Activated CD8-positive, alpha-beta memory T cell treated with anti-CD3 and anti-CD28 coated beads for 48 hours (primary cell): ENCODE measurements at places on chromosomes 7 and 10.

DNA sequence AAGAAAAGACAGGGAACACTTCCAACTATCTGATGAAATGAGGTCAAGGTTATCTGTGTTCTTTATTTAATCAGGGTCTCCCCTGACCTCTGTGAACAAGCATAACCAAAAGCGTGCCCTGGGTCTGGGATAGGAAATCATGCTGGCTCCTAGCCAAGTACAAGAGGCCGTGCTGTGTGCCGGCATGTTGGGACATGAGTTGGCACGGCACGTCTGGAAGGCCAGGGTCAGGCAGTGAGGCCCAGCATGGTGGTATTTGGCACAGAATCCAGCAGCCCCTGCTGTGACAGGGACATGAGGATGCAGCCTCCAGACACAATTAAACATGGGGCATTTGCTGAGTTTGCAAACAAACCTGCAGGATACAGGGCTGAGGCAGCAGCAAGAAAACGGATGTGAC lies 320.4 kb downstream of the PLXNA4 start:
- DNase-seq: no peak

DNA sequence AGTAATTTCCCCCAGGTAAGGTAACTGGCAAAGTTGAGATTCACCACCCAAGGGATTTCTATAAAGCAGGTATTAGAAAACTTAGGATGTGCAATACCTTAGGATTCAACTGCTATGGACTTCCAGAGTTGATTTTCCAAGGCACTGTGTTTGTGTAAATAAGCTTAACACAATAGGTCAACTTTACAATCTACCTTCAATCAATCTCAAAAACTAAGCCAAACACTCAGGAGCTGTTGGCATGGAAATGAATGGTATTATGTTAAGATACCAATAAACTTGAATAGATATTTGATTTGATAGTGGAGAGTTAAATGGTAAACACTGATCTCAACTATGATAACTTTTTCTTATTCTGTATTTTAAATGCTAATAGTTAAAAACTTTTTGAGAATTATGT lies 762 bp upstream of the SEMA3E start:
- DNase-seq: no peak

- DNase-seq: no peak
These were observed 93.0 kb upstream of the TMEM72 start for GRCh38 chr10:44818041-44818649.

DNA sequence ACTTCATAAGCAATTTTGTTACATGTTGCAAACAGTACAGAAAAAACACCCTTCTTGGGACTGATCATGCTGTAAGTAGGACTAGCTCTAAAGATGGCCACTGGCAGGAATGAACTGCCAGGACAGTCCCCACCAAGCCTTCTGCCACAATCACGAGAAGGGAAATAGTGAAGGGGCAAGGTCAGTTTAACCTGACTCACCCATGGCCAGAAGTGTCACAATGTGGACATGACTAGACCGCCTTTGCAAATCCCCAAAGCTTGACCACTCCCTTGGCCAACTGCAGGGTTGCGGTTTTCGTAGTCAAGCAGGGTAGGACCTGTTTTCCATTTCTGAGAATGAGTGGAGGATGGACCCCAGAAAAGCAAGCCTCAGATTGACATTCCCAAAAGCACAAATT lies 19.4 kb upstream of the FRAT2 start:
- DNase-seq: no peak

DNA sequence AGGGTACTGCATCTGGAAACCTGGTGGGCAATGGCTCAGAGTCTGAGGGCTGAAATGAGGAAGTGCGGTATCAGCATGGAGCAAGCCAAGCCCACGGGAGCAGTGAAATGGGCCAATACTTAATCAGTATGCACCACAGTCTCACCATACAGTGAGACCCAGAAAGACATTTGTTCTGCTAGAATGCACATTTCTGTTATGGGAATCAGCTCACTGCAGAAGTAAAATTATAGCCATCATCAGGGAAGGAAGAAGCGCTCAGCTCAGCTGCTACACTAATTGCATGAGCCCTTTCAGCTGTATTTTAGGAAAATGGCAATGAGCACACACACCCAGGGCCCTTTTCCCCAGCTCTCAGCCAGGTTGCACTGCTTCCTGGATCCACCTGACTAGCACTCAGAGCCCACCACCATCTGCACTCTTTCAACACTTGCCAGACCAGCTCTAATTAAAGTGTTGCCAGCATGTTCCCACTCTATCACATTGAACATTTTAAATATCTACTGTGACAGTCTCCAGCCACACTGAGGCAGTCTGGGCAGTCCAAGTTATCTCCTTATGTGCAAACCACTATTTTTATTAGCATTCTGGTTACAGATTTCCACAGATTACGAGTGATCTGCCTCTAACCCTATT lies 44.2 kb upstream of the PIK3AP1 start:
- no peak for DNase-seq

DNA sequence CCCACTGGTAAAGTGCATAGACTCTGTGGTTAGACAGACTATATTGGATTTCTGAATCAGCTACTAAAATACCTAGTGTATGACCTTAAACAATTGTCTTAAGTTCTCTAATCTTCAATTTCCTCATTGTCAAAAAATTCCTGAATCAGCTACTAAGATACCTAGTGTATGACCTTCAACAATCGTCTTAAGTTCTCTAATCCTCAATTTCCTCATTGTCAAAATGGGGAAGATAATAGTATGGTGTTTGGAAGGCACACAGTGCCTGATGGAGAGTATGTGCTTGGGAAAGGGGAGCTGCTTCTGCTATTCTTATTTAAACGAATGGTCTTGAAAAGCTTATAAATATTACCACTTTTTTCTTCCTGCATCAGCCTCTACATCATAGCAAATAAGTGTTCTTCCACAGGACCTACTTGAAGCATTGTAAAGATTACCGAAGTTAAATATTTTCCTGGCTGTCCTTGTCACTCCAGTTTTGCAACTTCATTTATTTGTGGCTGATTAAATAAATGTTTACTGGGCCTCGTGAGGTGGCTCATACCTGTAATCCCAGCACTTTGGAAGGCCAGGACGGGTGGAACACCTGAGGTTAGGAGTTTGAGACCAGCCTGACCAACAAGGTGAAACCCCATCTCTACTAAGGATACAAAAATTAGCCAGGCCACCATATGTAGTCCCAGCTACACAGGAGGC lies 64.4 kb upstream of the ITGA8 start:
- DNase-seq: no peak

DNA sequence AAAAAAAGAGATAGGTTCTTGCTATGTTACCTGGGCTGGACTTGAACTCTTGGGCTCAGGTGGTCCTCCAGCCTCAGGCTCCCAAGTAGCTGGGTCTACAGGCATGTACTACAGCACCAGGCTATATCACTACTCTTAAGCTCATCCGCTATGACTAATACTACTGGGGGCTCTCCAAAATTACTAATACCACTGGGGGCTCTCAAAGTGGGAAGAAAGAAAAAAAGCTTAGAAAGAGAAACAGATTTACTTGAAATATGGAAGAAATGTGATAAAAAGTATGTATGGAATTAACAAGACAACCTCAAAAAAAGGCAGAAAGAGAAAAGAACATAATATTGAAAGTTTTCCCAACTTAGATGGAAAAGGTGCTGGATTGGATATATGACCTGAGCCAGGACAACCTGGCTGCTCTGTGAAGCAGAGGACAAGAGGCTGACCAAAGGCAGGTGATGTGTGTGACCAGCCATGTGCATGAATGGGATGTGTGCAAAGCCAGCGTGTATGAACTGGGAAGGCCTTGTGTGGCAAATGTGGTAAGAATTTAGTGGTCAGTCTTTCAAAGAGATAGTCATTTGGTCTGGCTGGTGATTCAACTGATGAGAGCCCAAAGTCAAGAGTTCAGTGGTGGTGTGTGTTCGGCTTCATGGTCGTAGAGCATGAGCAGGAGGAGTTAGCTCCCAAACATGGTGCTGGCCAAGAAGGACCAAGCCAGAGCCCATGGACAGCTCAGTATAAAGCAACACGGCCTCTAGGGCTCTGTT lies 232.4 kb upstream of the KLF14 start:
- no peak for DNase-seq

GRCh38 chr7:154910125-154910524 lies 92.8 kb downstream of the PAXIP1 start:
- DNase-seq: no peak

DNA sequence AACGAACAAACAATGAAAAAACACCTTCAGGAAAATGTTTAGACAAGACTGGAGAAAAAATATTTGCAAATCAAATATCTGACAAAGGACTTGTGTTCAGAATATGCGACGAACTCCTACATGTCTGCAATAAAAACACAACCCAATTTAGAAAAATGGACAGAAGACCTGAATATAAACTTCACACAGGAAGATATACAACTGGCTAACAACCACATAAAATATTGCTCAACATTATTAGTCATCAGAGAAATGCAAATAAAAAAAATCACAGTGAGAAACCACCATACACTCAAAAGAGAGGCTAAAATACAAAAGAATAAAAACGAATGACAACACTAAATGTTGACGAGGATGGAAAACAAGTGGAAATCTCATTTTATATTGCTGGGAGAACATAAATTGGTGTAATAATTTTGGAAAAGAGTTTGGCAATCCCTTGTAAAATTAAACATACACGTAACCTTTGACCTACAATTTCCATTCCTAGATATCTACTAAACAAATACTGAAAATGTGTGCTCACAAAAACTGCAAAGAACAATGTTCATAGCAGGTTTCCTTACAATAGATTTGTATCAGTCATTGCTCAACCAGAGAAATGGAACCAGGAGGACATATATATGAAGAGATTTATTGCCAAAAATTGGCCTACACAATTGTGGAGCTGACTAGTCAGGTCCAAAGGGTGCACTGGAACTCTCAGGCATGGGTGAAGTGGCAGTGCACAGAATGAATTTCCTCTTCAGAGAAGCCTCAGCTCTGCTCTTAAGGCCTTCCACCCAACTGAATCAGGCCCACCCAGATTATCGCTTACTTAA lies 82.9 kb upstream of the OGDHL start:
- DNase-seq: no peak

DNA sequence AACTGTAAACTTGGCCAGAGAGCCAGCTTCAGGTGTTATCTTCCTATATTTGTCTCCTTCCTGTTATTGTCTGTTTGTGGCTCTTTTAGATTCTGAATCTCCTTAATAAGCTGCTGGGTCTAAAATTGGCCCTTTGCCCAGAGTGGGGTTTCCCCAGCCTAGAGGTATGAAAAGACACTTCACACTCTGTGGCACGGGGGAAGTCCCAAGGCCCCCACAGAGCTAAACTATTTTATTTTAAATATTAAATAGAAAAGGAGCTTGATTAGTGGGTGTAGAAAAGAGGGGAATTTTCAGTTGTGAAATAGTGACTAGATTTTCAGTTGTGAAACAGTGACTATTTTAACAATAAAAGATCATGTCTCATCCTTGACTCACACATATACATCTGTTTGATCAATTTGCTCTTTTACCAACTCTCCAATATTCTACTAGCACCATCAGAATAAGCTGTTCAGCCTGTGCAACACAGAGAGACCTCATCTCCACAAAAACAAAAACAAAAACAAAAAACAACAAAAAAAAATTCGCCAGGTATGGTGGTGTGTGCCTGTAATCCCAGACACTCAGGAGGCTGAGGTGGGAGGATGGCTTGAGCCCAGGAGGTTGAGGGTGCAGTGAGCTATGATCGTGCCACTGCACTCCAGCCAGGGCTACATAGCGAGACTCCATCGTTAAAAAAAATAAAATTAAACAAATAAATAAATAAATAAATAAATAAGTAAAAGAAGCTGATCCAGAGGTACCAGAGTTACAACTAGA lies 24.9 kb upstream of the ADO start:
- peak; percentile 65 for DNase-seq

- no peak for DNase-seq
These were observed 42.0 kb downstream of the VWA2 start for GRCh38 chr10:114281006-114281405.

- DNase-seq: no peak
These were observed 132.6 kb downstream of the MAGI2 start for GRCh38 chr7:79320741-79321473.

DNA sequence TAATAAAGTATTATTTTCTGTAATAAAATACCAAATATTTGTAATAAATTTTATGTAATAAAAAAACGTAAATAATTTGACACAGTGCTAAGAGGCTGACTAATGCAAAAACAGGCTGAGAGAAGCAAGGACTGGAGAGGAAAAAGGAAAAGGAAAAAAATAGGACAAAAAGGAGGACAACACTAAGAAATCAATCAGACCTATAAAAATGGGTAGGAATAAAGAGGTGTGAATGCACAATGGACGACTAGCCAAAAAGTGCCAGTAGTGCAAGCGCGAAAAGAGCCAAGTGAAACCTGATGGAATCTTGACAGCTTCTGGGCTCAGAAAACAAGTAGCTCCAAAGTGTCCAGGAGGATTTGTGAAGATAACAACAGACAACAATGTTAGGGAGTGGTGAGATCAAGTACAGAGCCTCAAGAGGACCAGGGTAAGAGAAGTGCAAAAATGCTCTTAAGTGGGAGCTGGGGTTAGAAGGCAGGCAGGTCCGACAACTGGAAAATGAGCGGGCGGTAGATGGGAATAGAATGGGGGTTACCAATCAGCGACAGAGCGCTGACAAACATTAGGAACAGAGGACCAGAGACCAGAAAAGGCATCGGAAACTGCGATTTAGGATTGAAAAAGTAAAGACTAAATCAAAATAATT lies 1.2 kb downstream of the BRAF start:
- no peak for DNase-seq

DNA sequence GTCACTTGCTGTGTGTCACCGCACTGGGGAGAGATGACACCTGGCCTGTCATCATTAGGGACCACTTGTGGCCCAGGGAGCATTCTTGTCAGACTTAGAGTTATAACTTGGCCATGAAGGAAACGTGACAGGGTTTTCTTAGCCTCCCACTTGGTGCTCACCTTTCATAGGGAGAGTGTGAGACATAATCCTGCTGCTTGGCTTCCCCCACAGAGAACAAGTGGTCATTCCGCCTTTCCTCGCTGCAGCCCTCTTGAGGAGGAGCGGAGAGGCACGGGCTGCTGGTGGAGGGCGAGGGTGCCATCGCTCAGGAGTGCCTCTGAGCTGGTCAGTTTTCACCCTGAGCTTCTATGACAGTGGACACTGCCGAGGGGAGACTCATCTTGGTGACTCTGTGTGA lies 125.0 kb upstream of the GJD4 start:
- no peak for DNase-seq

DNA sequence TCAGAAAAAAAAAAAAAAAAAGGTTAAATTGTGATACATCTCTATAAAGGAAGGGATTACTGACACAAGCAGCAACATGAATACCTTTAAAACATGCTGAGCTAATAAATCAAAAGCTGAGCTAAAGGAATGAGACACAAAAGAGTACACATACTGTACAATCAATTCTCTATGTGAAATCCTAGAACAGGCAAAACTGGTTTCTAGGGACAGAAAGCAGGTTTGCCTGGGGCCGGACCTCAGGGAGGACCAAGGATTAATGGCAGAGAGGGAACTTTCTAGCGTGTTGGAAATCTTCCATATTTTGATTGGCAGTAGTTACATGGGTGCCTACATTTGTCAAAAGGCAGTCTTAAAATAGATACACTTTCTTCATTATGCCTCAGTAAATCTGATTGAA lies 52.5 kb downstream of the KLRG2 start:
- no peak for DNase-seq

GRCh38 chr7:85659364-85659763 lies 472.5 kb upstream of the SEMA3D start:
- DNase-seq: no peak

GRCh38 chr10:78109210-78109609 lies 75.5 kb downstream of the RPS24 start:
- DNase-seq: no peak

- no peak for DNase-seq
These were observed 182.1 kb downstream of the FAM107B start for GRCh38 chr10:14592566-14592965.

GRCh38 chr10:33274096-33274785 lies 60.2 kb downstream of the NRP1 start:
- no peak for DNase-seq

- no peak for DNase-seq
These were observed 85.4 kb downstream of the NEURL1 start for GRCh38 chr10:103578782-103579382.
